ENCODE measurements at places on chromosomes 5 and 9.

DNA sequence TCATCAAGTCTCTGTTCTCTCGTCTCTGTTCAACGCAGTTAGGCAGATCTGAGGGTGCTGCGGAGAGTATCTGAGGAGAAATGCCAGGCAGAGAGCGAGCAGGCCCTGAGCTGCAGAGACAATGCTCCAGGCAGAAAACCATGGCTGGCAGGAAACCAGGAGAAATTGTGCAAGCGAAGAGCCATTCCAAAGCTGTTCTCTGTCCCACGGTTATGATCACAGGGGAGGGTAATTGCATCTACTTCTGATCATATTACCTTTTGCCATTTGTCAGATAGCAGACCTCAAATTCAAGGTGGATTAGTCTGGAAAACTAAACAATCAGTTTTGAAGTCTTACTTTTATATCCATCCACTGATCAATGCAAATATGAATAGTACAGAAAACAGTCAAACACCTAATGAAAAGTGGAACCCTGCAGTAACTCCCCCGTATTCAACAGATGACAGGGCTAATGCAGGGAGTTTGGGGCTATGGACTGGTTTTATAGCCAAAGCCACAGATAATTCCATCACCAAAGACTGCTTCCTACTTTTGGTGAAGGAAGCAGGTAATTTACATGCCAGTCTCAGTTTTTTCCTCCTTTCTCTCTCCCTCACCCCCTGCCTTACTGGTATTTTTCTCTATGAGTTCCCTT, 228.0 kb downstream of the DCP2 start:
- no peak for DNase-seq

GRCh38 chr9:121997791-121998190, 95.3 kb downstream of the TTLL11 start:
- no peak for DNase-seq

- no peak for DNase-seq
These were observed 78.1 kb downstream of the HSPA4 start for GRCh38 chr5:133129950-133130349.

DNA sequence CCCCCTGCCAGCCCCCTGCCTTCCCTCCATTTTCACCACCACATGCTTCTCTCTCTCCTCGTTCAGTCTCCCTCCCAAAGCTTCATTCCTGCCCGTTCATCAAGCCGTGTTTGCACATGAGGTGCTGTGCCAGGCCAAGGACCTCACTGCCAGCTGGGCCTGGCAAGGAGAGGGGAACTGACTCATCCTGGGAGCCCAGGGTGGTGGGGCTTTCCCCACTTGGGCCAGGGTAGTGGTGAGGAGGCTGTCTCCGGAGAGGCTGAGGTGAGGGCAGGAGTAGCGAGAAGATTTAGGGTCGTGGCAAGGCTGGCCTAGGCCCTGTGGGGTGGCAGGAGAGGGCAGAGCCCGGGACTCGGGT, 30.4 kb upstream of the NOTCH1 start:
- no peak for DNase-seq

DNA sequence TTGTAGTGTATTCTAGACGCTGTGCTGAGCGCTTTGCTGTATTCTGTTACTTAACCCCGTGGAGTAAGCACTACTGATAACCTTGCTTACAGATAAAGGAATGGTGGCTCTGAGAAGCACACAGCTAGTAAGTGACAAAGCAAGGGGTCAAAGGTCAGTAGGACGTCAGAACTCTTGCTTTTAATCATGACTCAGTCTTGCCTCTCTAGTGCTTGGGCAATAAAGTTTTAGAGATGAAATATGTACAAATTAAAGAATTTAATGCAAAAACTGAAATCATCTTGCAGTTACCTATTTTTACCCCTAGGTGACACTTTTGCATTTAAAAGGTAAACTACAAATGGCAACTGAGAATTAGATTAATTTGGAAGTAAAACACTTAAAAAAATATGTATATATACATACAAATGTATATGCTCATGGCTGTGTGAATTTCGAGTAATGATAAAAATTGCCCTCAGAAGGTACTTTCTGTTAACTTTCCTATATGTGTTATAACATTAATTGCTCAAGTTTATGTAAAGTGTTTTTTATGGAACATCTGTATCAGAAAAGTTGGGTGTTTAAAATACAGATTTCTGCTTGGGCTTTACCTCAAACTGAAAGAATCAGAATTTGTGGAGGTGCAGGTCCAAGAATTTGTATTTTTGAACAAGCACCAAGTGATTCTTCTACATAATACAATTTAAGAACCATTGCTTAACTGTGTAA, 175.1 kb upstream of the DAB2 start:
- no peak for DNase-seq

GRCh38 chr9:93365427-93366118, 85.9 kb upstream of the FAM120A start:
- DNase-seq = no peak

GRCh38 chr9:69122082-69122548, 52.0 kb upstream of the TJP2 start:
- no peak for DNase-seq

GRCh38 chr5:69238760-69239251, 4.1 kb downstream of the CDK7 start:
- no peak for DNase-seq

DNA sequence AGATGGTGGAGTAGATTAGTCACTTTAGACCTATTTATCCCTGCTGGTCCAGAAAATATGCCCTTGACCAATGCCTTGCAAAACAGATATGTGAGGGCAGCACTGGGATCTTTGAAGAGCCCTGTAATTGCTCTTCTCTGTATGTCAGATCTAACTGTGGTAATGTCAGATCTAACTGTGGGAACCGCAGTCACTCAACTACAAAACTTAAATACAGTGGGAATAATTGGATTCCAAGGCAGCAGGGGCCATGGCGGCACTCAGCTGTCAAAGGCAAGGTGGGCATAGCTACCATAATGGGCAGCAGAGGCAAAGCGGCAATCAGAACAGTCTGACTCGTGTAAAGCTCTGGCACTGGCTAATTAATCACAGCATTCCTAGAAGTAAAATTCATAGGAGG, 46.2 kb downstream of the MTAP start:
- no peak for DNase-seq

GRCh38 chr5:122877518-122877917, 32.1 kb downstream of the SNX24 start:
- DNase-seq = no peak

DNA sequence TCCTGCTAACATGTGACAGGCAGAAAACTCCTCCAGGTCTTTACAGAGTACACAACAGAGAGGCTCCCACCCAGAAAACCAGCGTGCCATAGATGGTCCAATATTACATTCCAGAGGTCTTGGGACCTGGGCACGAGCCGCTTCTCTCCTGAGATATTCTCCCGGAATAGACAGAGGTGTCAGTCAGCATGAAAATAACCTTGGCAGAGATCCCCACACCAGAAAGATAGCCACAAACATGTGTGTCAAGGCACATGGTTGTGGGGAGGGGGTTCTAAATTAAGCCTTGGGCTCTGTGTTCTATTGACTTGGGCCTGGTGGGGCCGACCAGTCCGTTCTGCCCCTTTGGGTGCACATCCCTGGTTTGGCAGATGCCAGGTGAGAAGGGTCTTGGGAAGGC, 78.4 kb downstream of the BOD1 start:
- DNase-seq = no peak

DNA sequence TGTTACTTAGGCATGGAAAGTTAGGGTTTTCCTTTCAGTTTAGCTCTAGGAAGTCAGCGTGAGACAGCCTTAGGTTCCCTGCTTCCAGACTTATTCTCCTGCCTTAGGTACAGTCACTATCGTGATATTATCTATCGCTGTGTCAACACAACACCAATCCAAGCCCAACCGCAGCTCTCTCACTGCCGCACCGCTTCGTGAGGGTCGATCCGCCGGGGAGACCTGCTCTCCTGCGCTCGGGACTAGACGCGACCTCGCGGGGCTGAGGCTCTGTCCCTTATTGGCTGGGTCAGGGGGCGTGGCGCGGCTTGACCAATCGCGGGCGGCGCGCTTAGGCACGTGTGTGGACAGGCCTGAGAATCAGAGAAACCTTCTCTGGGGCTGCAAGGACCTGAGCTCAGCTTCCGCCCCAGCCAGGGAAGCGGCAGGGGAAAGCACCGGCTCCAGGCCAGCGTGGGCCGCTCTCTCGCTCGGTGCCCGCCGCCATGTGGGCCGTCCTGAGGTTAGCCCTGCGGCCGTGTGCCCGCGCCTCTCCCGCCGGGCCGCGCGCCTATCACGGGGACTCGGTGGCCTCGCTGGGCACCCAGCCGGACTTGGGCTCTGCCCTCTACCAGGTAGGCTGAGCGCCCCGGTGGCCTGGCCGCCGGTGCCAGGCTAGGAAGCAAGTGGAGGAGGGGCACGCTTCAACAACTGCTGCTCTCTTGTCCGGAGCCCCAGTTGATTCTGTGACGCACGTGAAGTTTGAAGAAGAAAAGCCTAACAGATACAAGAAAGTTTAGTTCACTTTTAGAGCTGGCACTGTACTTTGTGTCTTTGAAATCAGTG, at the start of gene MCCC2:
Gene MCCC2, plus strand, starts transcription at position 400 of the 825 bp plus-strand sequence. Its CDS starts 86 bp downstream, at position 486.
- DNase-seq = peak; percentile 95

GRCh38 chr5:38381361-38381760, 123.0 kb downstream of the EGFLAM start:
- DNase-seq = no peak

DNA sequence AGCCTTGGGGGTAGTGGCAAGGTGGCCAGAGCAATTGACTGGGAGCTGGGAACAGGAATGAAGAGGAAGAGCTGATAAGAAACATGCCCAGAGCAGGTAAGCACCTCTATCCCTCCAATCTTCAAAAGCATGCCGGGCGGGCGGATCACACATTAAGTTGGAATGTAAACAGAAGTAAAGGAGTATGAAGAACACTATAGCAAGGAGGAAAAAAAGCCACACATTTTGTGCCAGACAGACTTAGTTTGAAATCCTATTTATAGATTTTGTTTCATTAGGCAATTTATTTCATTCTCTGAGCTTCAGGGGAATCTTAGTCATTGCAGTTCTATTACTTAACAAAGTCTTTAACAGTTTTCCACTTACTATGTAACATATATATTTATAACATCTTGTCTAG, 173.9 kb upstream of the TNC start:
- no peak for DNase-seq

DNA sequence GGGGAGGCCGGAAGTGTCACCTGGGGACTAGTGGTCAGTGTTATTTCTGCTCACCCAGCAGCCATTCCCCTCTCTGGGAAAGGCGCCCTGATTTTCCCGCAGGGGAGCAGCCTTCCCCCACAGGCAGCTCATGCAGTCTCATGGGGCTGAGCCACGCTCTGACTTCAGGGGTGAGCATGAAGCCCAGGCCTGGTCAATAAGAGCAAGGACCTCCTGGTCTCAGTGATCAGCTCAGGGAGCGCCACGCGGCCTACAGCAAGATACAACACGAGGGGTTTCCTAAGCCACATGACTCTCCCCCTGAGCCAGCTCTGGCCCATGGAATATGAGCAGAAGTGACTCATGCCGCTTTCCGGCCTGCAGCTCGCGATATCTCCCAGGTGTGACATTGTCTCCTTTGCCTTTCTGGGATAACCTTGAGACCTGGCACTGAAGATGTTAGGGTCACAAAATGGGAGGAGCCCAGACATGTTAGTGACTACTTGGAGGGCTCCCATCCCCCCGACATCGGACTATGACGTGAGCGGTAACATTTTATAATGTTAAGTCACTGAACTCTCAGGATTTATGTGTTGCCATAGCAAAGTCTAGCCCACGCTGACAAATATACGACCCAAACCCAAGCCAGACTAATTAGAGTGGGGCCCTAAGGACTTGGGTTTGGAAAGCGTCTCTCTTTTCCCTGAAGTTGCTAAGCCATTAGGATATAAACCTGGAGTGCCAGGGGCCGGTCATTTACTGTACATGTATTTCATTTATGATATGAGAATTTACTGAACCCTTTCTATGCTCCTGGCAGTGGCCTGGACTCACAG, 46.5 kb upstream of the GFPT2 start:
- no peak for DNase-seq

- no peak for DNase-seq
These were observed 16.1 kb downstream of the NOTCH1 start for GRCh38 chr9:136529516-136530460.

DNA sequence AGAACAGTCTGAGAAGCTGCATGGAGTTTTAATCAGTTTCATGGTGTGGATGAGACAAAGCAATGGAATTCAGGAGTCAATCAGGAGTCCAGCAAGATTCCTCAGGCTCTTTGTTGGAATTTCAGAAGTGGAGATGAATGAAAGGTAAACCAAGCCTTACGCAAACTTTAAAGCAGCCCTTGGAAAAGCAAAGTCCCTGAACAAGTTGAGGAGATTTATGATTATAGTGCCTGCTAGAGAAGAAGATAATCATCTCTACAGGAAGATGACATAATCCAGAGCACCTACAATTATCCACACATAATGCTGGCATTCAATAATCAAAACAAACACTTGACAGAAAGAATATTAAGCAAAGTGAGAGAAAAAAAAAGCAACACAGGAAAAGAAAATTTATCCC, 1380.1 kb upstream of the NUDT12 start:
- no peak for DNase-seq

GRCh38 chr5:28850320-28850921, 1812.0 kb upstream of the CDH9 start:
- no peak for DNase-seq

GRCh38 chr5:68449380-68449779, 233.8 kb downstream of the PIK3R1 start:
- no peak for DNase-seq

GRCh38 chr9:19922476-19923118, 133.8 kb upstream of the SLC24A2 start:
- no peak for DNase-seq

DNA sequence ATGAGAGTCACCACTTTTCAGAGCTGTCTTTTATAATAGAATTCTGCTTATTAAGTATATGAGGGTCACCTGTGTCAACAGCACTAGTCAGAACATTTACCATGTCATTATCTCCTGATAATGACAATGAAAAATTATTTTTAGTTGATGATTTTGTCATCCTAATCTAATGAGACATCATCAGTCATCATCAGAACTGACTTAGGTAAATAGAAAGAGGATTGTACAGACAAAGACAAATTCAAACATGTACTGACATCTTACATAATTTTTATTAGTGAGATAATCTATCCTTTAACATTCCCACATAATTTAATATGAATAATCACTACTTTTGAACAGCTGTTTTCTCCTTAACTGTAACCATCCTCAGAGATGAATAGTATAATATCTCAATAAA, 22.6 kb downstream of the CDH9 start:
- no peak for DNase-seq

DNA sequence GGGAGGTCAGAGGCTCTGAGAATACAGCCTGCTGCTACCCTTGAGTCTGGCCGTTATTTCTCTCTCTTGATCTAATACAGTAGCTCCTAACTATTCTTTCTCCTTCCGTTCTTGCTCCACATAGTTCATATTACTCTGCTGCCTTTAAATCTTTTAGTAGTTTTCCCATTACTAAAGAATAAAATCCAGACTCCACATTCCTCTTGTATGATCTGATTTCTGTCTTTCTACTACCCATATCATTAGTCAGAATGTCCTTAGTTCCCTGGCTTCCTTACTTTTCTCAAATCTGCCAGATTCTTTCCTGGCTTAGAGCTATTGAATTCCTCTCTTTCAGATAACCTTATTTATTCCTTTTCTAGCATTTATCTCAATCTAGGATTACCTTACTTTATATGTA, 40.0 kb downstream of the MARCHF6 start:
- DNase-seq = no peak
